Activated B cell treated with CpG ODN at 0.5 μM for 24 hours (primary cell): ENCODE measurements at places on chromosomes 11 and 22.

DNA sequence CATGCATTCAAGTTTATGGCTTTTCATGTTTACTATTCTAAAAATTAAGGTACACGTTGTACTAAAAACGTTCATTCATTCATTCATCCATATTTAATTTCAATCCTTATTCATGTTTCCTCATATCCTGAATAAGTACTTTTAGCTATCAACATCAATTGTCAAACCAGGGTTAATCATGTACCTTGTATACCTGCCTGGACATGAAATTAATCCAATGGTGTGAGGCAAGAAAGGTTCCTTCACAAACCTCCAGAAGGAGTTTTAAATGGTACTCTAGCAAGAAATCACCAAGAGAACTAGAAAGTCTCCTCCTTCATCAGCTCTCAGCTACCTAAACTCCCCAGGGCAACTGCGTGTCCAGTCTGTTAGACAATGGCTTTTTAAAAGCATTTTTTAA lies 33.4 kb downstream of the TMEM123 start:
- DNase-seq = no peak

DNA sequence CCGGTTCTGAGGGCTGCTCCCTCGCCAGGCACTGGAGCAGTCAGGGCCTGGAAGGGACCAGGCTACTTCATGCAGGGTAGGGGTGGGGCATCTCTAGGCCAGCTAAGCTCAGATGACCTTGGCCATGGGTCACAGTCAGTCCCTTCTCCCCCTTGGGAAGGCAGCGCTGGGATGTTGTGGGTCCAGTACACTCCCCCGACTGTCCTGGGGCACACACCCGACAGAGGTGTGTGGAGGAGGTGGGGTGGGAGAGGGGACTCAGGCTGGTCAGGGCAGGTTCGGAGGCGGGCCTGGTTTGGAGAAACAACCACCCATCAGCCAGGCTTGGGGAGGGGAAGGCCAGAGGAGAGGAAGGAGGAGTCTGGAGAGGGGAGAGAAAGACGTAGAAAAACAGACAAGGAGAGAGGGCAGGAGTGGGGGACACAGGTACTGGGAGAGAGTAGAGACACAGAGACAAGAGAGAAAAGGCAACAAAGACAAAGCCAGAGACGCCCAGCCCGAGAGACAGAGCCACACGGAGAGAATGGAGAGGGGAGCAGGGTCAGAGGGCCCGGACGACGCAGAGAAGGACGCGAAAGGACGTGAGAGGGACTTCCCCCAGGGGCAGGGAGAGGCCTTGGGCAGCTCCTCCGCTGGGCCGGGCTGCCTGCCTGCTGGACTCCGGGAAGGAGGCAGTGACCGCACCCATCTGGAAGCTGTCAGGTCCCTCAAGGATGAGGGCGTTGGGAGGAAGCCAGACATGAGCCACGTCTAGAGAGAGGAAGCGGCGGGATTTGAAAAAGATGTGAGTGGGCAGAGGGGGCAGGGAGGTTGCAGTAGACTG lies 30.6 kb upstream of the TSKU start:
- no peak for DNase-seq

DNA sequence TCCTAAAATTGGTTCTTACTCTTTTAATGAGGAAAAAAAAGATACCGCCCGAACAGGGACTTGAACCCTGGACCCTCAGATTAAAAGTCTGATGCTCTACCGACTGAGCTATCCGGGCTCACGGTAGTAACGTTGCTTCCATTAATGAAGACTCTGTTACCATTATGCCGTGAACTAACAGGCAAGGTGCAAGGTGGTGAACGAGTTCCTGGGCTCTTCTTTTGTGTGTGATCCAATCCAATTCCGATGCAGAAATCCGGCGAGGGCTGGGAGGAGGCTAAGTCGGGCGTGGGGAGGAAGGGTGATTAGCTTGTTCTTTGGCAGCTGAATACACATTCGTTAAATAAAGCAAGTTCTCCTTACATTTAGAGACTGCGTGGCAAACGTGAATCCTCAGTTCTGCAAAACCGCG lies 49.0 kb downstream of the OR4D9 start:
- no peak for DNase-seq

- DNase-seq = no peak
Measured at GRCh38 chr11:129709801-129710398, 105.7 kb upstream of the TMEM45B start.

GRCh38 chr22:26464312-26464711 lies 19.3 kb downstream of the HPS4 start:
- no peak for DNase-seq

DNA sequence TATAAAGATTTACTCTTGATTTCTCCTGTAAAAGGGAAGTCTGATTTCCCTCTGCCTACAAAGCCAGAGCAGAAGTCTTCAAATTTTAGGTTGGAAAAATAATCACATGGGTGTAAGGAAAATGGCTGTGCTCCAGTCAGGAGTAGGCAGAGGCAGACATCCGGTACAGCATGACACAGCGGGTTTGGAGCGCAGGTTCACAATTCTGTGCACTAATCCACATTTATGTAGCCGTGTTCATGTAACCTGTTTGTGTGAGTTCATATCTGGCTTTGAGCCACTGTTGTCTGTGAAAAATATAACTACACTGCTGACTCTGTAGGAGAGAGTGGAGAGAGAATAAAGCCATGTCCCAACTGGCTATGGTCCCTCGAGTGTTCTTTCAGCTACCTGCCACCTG lies 248.0 kb downstream of the CASP12 start:
- DNase-seq = no peak

DNA sequence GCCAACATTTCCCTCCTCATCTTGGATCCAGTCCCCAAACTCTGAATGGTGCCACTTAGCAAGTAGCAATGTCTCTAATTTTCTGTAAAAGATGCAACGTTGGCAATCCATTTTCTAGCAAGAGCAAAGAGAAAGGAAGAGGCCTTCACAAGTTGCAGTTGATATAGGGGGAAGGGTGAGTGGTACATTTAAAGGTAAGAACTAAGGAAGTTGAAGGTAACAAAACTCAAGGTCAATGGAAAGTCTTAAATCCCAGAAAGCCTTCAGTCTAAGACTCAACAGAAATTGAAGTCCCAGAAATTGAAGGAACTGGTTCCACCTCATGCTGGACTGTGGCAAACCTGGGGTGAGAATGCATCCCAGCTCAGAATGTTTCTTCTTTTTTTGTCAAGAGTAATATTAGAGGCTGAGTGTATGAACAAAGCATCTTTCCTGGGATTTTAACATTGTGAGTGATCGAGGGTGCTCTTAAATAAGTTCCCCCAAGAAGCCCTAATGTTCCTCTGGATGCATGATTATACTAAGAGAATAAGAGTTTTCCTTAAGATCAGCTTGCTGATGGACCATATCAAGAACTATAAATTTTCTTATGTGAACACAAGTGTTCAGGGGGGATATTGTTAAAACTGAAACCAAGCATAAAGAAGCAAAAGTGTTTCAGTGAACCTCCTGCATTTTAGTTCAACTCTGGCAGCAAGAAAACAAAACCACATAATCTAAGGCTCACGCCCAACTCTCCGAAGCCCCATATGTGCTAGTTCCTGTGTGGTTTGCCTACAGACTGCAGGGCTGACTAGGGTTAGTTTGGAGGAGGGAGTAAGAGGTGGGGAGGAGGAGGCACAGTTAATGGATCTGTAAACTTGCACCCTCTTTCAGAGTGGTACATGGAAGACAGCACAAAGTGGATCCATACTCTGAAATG lies at the start of gene GRAP2:
Gene GRAP2, plus strand, starts transcription at position 779 of the 922 bp plus-strand sequence. CDS start 46,023 bp downstream, outside the sequence.
- DNase-seq = no peak

GRCh38 chr11:10452211-10452767 lies 2.8 kb upstream of the AMPD3 start:
- no peak for DNase-seq

DNA sequence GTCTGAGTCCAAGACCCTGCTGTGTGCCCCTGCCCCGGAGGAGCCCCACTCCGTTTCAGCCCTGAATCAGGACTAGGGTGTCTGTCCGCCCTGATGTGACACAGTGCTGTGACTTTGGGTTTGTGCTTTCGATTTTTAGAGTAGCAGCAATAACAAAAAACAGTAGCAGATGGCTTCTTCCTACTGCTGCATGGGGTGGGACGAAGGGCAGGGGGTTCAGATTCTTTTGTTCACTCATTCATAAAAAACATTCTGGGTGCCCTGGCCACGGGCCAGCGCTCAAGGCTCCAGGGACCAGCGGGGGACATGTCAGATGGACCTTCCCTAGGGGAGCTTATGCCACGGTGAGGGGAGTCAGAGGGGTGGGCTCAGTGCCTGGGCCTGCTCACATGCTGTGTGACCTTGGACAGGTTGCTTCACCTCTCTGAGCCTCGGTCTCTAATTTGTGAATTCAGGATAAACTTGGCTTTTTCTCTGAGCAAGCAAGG lies 24.6 kb upstream of the PRR5 start:
- DNase-seq = no peak

GRCh38 chr22:46538814-46539160 lies 1.4 kb upstream of the CELSR1 start:
- no peak for DNase-seq

DNA sequence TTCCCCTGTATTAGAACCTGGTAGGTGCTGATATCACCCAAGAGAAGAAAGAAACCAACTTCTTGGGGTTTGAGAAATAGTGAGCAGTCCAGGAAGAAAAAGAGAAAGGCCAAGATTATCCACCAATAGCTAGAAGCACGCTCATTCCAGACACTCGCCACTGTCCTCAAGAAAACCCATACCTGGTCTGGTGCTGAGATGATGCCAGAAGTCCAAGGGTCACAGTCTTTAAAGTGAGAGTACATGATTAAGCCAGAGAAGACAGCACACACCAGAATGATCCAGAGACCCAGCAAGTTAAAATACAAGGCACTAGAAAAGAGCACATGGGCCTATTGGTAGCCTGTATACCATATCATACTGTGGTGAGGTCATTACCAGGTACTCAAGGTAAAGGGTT lies 23.6 kb downstream of the SLC5A12 start:
- no peak for DNase-seq

- no peak for DNase-seq
Measured at GRCh38 chr11:67776852-67777520, 102.6 kb upstream of the ALDH3B2 start.

GRCh38 chr11:122405547-122406341 lies 249.8 kb upstream of the UBASH3B start:
- DNase-seq = no peak

- DNase-seq = no peak
Measured at GRCh38 chr11:69452206-69452987, 29.1 kb upstream of the LINC01488 start.
